IgD-negative memory B cell (primary cell): ENCODE measurements at places on chromosomes 1 and 21. TPM values are rescaled to one million over a fixed set of nuclear protein-coding genes. Genes with fewer than 3 reads are reported as not detected.

TBX15 gene
- polyA plus RNA-seq: not detected

VHLL gene
- polyA plus RNA-seq: not detected

ECM1 gene
- 0.11 TPM for polyA plus RNA-seq

CFAP74 gene
- not detected for polyA plus RNA-seq

MATN1 gene
- not detected for polyA plus RNA-seq

DIO1 gene
- polyA plus RNA-seq: 0.18 TPM

HDAC1 gene
- polyA plus RNA-seq: 183 TPM

CD247 gene
- polyA plus RNA-seq: 63.3 TPM

PPM1J gene
- 1.4 TPM for polyA plus RNA-seq

C1orf226 gene
- not detected for polyA plus RNA-seq

PFDN2 gene
- polyA plus RNA-seq: 95.2 TPM

SLC22A15 gene
- 2.0 TPM for polyA plus RNA-seq

COL16A1 gene
- not detected for polyA plus RNA-seq

ACTA1 gene
- not detected for polyA plus RNA-seq

THAP3 gene
- 28.4 TPM for polyA plus RNA-seq

CACHD1 gene
- 0.08 TPM for polyA plus RNA-seq

ZP4 gene
- polyA plus RNA-seq: not detected

KANK4 gene
- not detected for polyA plus RNA-seq

MMEL1 gene
- polyA plus RNA-seq: 5.8 TPM

DNASE2B gene
- not detected for polyA plus RNA-seq

NMNAT2 gene
- not detected for polyA plus RNA-seq

SPRR5 gene
- polyA plus RNA-seq: not detected

TRMT13 gene
- 11.9 TPM for polyA plus RNA-seq

LPAR3 gene
- not detected for polyA plus RNA-seq

LAMTOR5 gene
- 366 TPM for polyA plus RNA-seq

BTBD8 gene
- polyA plus RNA-seq: 0.93 TPM

TEDDM1 gene
- 0.08 TPM for polyA plus RNA-seq

TCHH gene
- polyA plus RNA-seq: not detected

TMEM52 gene
- not detected for polyA plus RNA-seq

PCP4 gene
- polyA plus RNA-seq: not detected

OR2M3 gene
- polyA plus RNA-seq: not detected

SLAMF1 gene
- polyA plus RNA-seq: 17.2 TPM

PLA2G2D gene
- polyA plus RNA-seq: 10.1 TPM

SLC1A7 gene
- not detected for polyA plus RNA-seq

LSS gene
- 13.5 TPM for polyA plus RNA-seq

KIF26B gene
- polyA plus RNA-seq: 0.29 TPM

LY9 gene
- polyA plus RNA-seq: 158 TPM

PDPN gene
- polyA plus RNA-seq: not detected

IRF2BP2 gene
- 39.1 TPM for polyA plus RNA-seq

LCE3D gene
- polyA plus RNA-seq: not detected

FCRL4 gene
- 0.06 TPM for polyA plus RNA-seq

PRAMEF11 gene
- not detected for polyA plus RNA-seq

FBXO2 gene
- polyA plus RNA-seq: 18.0 TPM

ROR1 gene
- 0.09 TPM for polyA plus RNA-seq

SFN gene
- not detected for polyA plus RNA-seq

GJA9 gene
- polyA plus RNA-seq: not detected

ATAD3C gene
- polyA plus RNA-seq: 6.2 TPM

SPATA46 gene
- not detected for polyA plus RNA-seq

CASZ1 gene
- 5.6 TPM for polyA plus RNA-seq

SAMSN1 gene
- 24.6 TPM for polyA plus RNA-seq

CDC42 gene
- polyA plus RNA-seq: 268 TPM

UBL4B gene
- polyA plus RNA-seq: not detected

C1orf94 gene
- not detected for polyA plus RNA-seq

SUMO3 gene
- polyA plus RNA-seq: 92.3 TPM

REG4 gene
- not detected for polyA plus RNA-seq

ATP1A2 gene
- polyA plus RNA-seq: not detected

VTCN1 gene
- not detected for polyA plus RNA-seq

FASLG gene
- 0.63 TPM for polyA plus RNA-seq

IER5 gene
- polyA plus RNA-seq: 31.0 TPM
